Activated naive CD4-positive, alpha-beta T cell (primary cell): ENCODE measurements at places on chromosomes 16 and 17.

- DNase-seq, result no peak
These were observed 128.4 kb downstream of the ANKRD11 start for GRCh38 chr16:89361751-89362539.

GRCh38 chr17:79672496-79672895 lies 58.2 kb upstream of the ENPP7 start:
- DNase-seq, result no peak

DNA sequence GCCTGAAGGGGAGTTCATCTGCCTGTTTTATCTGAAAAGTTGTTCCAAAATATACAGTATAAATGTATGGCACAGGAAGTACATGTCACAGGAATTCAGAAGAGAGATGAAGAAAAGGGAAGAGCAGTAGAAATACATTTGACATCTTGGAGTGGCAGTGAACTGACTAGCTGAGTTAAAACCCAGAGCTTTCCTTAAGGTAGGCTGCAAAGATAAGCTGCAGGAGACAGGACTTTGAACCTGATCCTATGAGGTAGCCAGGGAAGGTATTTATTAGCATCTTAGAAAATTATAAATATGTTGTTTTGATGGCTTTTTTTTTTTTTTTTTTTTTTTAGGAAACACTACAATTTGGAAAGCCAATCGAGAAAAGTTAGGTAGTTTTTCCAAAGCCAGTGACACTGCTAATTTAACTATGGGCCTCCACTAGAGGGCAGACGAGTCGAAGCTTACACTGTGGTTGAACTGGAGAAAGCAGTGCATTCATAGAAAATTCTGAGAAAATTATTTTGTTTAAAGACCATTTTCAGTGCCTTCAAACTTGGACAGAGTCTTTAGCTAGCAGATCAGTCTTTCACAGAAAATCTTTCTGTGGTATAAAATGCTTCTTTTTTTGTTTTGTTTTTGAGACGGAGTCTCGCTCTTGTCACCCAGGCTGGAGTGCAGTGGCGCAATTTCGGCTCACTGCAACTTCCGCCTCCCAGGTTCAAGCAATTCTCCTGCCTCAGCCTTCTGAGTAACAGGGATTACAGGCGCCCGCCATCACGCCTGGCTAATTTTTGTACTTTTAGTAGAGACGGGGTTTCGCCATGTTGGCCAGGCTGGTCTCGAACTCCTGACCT lies 122.3 kb downstream of the SSH2 start:
- DNase-seq, result peak; percentile 49

- no peak for DNase-seq
These were observed 31.4 kb upstream of the MEAK7 start for GRCh38 chr16:84535851-84536250.

DNA sequence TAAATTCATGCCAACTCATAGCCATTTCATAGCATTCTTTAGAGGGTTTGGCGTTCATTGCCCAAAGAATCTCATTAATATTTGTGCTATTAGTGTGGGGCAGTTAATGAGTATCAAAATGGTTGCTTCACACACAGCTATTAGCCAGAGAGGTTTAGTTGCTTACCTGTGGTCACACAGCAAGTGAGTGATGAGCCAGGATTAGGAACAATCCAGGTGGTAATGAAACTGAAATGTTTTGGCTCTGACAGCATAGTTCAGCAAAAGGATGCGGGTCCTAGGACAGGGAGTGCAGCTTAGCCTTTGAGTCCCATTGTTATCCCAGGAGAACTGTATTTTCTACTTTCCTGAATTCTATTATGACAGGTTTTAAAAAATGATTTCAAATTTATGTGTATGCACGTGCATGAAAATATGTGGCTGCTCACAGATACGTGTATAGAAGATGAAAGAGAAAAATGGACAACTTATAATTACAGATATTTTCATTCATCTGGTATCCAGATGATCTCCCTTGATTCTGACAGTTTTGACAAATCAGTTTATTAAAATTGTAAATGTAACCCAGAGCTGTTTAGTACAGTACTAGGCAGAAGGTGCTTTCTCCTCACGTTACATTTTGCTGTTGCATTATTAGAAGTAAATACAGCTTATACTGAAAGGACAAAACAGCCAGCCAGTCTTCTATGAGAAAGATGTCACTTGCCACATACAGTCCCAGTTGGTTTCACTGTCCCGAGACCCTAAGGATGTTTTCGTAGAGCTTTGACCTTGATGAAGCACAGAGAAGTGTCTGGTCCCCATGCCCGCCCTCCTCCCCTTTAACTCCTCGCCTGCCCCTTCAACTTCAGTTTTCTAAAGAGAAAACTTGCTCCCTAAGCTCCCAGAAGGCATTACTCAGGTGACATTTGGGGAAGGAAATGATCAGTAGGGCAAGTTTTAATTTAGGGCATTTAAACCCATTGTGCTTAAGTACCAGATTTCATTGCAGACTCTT lies 99.8 kb upstream of the TBX2 start:
- no peak for DNase-seq

DNA sequence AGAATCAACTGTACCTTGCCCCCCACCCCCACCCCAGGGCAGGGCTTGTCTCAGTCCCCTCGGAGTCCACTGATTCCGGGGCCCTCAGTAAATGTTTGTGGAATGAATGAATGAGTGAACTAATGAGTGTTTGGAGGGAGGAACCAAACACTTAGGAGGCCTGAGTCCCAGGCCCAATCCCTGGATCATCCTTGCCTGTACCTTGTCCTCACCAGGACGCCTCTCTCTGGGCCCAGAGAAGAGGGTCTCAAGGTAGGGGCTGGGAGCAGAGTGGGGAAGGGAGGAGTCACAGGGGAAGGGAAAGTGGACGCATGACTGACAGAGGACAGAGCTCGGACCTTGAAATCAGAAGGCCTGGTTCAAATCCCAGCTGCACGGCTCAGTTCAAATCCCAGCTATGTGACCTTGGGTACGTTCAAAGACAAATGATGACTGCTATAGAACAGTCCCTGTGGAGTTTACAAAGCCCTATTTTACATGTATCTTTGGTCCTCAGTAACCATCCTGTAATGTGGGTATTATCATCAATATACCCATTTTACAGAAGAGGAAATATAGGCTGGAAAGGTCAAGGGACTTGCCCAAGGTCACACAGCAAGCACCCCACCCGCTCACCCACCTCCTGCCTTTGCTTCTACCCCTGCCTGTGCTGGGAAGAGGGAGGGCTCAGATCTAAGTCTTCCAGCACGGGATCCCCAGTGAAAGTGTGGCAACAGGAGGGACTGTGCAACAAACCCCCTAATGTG lies 18.3 kb downstream of the SLC4A1 start:
- DNase-seq, result no peak

- DNase-seq, result no peak
These were observed 24.4 kb upstream of the ETV4 start for GRCh38 chr17:43570518-43570928.

- DNase-seq, result no peak
These were observed 97.3 kb upstream of the CHMP6 start for GRCh38 chr17:80894439-80894721.

DNA sequence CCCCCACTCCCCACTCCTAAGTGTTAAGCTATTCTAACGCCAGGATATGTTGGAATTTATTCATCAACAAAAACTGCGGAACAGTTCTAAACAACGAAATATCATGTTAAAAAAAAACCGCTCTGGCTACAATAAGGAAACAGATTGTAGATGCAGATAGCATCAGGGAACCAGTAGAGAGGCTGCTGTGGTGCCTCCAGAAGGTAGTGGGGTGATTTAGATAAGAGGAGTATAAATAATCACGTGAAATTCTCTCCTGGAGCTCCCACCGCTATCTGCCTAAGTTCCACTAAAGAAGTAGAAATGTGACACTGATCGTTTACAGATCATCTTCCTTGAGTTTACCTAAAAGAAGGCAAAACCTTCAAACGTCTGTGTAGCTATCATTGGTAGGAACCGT lies 8.0 kb downstream of the AHSP start:
- no peak for DNase-seq

DNA sequence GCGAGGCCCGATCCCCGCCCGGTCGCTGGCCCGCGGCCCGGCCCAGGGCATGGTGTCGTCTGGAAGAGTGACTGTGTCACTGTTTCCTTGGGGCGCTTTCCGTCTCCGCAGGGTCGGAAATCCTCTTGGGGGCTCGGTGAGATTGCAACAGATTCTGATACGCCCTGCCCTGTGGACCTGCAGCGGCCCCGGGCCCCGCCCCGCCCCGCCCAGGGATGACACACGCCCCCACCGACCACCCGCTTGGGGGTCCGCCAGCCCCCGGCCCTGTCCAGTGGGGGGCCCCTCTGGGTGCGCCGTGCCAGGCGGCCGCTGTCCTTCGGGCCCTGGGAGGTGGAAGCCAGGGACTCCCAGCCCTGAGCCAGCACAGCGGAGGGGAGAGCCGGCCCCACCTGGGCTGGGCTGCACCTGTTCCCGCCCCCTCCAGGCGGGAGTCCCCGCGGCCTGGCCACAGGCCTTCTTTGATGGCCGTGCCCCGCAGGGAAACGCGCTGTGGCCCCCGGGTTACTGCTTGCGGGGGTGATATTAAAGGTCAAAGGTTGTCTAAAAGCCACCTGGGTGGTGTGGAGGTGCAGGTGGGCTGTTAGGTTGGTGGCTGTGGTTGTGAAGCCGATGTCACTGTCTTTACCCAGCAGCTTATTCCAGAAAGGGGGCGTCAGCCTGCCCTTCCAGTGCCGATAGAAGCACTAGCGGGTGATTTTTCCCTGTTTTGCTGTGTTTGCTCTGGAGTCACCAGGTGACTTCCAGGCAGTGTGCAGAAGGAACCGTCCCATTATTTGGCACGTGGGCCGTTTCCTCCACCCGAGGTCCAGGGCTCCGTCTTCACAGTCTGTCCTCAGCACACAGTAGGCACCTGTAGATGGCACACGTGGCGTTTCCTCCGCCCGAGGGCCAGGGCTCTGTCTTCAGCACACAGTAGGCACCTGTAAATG lies 752 bp downstream of the TBC1D24 start:
- no peak for DNase-seq

DNA sequence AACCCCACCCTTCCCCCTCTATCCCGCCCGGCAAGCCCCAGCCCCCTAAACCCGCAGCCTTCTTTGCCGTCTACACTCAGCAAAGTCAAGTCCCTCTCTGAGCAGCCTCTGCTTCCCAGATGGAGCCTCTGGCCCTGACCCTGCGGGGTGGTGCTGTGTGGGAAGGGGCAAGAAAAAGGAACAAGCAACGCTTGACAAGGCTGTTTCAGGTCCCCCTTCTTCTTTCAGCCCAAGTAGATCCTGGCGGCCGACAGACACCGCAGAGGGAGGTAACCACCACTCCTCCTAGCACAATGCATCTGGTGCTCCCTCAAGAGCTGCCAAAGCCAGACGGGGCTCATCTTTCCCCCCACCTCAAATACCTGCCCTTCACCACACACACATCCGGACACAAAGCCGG lies 178.3 kb downstream of the ENGASE start:
- DNase-seq, result no peak

DNA sequence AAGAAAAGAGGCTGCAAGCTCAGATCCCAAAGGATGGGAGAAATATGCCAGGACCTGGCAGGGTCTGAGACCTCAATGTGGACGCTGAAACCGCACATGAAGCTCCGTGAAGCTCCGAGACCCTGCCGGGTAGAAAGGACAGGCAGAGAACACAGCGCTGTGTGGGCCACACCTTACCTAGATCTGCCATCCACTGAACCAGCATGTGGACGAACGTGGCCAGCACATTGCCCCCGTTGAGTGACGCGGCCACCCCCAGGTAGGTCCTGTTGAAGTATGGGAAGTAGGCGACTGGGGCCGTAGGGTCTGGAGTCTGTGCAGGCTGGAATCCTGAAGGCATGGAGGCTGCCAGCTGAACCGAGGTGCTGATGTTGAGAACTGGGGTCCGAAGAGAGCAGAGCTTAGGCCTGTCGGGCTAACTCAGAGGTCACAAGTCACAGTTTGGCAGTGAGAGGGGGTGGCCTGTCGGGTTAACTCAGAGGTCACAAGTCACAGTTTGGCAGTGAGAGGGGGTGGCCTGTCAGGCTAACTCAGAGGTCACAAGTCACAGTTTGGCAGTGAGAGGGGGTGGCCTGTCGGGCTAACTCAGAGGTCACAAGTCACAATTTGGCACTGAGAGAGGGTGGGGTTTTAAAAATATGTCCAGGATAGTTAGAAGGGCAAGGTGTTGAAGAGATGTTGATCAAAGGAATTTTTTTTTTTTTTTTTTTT lies 6.1 kb upstream of the TRPV1 start:
- no peak for DNase-seq

DNA sequence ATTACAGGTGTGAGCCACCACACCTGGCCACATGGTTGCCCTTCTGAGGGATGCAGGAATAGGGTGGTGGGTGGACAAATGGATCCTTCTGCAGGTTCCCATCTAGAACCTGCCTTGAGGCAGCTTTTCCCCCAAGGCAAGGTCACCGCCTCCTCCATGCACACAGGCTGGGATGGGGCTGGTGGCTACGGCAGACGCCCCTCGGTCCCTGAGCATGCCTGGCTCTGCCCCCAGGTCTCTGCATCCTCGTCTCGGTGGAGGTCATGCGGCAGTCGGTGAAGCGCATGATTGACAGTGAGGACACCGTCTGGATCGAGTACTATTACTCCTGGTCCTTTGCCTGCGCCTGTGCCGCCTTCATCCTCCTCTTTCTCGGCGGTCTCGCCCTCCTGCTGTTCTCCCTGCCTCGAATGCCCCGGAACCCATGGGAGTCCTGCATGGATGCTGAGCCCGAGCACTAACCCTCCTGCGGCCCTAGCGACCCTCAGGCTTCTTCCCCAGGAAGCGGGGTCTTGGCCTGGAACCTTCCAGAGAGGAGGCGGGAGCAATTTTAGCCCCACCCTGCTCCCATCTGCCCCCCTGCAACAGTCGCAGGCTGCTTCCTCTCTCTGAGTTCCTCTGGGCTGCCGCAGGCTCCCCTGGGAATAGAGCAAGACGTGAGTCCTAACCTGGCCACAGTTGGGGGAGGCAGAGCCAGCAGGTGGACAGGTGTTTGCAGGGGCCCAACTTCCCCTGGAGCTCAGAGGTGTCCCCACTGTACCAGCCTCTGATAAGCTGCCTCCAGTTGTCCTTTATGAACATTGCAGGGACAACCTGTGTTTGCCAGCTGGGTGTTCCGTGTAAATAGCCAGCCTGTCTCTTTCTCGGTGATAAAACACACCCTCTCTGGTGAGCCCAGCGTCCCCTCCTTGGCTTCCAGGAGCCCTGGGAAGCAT lies 11.7 kb downstream of the CACNG1 start:
- no peak for DNase-seq

GRCh38 chr16:30775131-30775391 lies 11.9 kb downstream of the ZNF629 start:
- DNase-seq, result no peak

DNA sequence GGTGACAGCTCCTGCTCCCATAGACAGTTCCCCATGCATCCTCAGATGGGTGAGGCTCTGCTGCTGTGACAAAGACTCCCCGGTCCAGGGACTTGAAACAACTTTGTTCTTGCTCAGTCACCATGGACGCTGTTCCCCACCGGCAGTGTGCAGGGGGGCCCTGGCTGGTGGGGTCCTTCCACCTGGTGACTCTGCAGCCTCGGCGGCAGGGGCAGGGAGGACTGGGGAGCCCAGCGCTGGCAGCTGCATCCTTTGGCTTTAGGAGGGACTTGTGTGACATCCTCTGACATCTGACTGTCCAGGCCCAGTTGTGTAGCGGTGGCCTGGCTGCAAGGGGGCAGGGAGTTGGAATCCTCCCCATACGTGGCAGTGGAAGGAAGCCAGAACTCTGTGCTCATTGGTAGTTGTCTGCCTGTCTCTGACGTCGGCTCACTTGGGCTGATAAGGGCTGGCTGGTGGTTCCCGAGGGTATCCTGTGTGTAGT lies 107.3 kb downstream of the CMIP start:
- no peak for DNase-seq

GRCh38 chr16:15526097-15526496 lies 91.7 kb downstream of the BMERB1 start:
- DNase-seq, result no peak

- DNase-seq, result peak; percentile 22
These were observed 45.7 kb downstream of the CMTM4 start for GRCh38 chr16:66650707-66651473.
